ENCODE measurements at places on chromosomes 1 and 21.

DNA sequence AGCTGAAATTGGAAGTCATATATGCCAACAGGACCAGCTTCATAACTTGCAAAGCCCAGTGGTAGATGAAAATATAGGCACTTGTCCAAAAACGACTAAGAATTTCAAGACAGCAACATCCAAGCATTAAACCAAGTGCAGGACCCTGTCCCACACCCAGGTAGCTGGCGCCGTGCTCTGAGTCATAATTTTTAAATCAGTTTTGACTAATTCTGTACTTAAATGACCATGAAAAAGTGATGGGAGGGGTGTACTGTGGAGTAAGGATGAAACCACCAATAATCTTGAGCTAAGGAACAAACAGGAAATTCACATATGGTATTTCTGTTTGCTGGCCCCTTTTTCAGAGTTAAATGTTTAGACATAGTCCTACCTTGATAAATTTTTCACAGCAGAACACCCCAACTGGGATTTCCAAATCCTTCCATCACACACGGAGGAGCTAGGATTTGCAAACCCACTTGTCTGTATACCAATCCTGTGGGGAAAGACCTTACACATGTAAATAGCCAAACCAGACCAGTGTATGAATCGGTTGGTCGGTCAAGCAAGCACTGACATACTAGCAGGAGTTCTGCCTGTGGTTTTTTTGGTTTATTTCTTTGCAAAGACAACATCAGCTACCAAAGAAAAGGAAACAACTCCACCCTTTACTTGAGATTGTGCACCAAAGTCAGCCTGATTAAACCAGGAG lies 235.7 kb upstream of the RAB4A start:
- DNase-seq: no peak

- DNase-seq: no peak
Observed at GRCh38 chr1:226002667-226003501, 3.7 kb upstream of the SDE2 start.

DNA sequence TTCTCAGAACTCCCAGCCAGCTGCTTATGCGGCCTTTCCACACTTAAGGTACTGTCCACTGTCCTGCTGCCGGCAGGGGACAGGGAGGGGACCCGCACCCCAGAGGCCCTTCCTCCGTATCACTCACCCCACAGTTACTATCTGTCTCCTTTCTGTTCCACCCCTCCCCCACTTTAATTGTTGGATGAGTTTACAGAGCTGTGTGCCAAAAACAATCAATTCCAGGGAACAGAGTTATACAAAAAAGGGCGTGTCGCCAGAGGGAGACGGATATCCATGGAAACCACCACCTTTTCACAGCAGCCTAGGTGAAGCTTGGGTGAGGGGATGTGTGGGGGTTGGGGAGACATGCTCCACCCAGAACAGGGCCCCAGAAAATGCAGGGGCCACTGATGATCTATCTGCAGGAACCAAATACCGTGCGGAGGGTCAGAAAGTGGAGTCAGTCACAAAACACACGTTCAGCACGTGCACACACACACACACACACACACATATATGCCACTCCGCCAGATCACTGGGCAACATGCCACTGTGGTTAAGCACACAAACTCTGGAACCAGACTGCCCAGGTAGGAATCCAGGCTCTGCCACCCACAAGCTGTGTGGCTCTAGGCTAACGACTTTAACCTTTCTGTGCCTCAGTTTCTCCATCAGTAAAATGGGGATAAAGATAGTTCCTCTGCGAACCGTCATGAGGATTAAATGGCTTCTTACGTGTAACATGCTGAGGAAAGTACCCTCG lies 30.5 kb downstream of the CASZ1 start:
- no peak for DNase-seq

DNA sequence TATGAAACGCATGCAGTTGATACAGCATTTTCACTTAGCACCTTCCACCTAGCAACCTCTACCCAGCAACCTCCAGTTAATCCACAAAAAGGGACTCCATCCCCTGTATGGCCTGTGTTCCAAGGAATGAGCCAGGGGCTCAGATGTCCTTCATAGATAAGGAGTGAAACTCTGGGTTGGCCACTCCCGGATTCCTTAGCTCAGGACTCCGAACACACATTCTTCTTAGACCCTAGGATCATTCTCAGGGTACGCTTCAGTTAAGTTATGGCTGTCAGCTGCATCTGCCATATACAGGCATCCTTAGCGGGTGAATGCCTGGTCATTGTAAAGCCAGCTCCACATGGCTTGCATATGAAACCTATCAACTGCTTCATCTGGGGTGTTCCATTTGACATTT lies 15.9 kb upstream of the IFI6 start:
- no peak for DNase-seq

- no peak for DNase-seq
Observed at GRCh38 chr1:236514703-236515442, 8.9 kb upstream of the LGALS8 start.

GRCh38 chr1:180952657-180953013 lies 39.9 kb downstream of the KIAA1614 start:
- DNase-seq: no peak

GRCh38 chr1:6041432-6042062 lies 4.1 kb upstream of the KCNAB2 start:
- no peak for DNase-seq

DNA sequence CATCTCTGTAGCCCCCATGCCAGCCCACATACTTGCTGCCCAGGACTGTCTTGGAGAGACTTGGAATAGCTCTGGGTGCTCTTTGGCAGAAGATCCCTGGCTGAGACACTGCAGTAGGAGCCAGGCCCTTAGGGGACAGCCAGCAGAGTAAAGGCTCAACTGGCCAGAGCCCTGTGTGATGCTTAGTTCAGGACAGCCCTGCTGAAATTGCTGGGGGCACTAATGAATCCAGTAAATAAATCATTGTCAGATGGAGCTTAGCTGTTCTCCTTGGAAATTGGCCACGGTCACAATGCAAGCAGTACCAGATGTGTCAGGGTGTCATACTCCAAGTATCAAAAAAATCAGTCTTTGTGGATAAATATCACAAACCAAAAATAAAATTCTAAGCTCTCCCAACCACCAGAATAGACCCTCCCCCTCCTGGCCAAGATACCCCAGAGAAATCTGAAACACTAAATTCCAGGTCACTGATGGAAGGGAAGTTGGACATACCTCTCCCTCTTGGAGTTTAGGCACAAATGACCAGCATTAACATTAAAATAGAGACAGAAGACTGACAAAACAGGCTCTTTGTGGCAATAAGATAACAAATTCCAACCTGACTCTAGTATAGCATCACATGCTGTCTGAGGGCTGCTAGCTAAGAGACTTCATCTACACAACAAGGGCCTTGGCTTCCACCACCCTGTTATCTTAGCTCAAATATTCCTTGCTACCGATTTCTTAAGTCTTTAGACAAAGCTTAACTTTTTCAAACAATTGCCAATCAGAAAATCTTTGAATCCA lies 83.2 kb upstream of the DNAH14 start:
- no peak for DNase-seq

DNA sequence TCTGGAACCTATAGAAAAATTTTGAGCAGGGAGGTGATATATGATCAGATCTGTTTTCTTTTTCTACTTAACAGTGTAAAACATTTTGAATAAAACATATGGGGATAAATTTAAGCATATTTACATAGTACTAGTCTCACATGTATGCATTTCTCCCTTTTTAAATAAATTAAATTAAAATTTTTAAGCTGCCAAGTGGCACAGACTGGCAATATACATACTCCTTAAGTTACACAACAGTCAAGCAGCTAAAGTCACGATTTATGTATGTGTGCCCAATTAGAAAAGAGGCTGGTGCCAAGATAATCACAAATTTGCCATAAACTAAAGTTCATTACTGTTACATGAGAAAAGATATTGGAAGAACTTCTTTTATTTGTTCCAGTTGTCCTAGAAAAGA lies 532.0 kb downstream of the RWDD3 start:
- no peak for DNase-seq

GRCh38 chr21:27975514-27975913 lies 1008.6 kb upstream of the ADAMTS5 start:
- DNase-seq: no peak

DNA sequence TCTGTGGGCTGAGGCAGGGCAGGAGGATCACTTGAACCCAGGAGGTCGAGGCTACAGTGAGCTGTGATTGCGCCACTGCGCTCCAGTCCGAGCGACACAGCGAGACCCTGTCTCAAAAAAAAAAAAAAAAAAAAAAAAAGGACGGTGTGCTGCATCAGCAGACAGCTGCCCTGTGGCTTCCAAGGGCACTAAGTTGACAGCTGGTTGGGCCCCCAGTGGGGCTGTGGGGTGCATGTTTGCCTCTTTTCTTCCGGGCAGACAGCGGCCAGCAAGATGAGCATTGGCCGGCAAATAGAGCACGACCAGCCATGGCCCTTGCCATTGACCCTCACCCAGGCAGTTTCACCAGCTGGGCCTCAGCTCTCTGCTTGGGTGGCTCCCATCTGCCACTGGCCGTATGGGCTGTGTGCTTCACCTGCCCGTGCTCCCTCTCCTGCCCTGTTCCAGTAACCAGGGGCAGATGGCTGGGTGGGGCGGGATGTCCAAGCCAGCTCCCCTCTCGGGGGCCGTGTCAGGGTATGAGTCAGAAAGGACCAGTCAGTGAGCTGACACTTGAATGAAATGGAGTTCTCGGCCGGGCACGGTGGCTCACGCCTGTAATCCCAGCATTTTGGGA lies 12.3 kb upstream of the SLC25A34 start:
- no peak for DNase-seq

Data from stimulated activated CD8-positive, alpha-beta memory T cell treated with anti-CD3 and anti-CD28 coated beads, Interleukin-2, amount 100 ng/mL, for 1 hour (primary cell).